Stimulated activated CD8-positive, alpha-beta memory T cell treated with anti-CD3 and anti-CD28 coated beads, Interleukin-4, amount 100 ng/mL, for 1 hour (primary cell): ENCODE measurements at places on chromosomes 13 and 19.

GRCh38 chr19:2374808-2375207 lies 14.7 kb downstream of the TMPRSS9 start:
- DNase-seq: no peak

- no peak for DNase-seq
These were observed 1.9 kb downstream of the TBC1D17 start for GRCh38 chr19:49879243-49879963.

GRCh38 chr19:13579388-13580060 lies 73.2 kb upstream of the CACNA1A start:
- DNase-seq: no peak

GRCh38 chr19:56252699-56253422 lies 19.7 kb upstream of the EDDM13 start:
- peak; percentile 25 for DNase-seq

DNA sequence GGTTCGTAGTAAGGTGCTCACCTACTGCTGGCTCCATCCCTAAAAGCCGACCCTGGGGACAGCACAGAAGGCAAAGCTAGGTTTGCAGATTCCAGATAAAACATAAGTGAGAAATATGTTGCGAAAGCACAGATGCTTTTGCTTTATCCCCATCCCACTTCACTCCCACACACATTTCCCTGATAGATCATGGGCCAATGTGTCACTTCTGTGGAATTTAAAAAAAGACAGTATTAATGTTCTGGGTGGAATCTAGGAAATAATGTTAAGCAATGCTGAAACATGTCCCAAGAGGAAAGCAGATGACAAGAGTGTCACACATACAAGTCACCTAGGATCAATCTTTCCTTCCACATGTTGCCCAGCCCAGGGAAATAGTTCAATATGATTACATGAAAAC lies 661.0 kb upstream of the MIR17HG start:
- DNase-seq: no peak

- DNase-seq: no peak
These were observed 21.6 kb downstream of the FAM124A start for GRCh38 chr13:51243832-51244231.

- no peak for DNase-seq
These were observed 110.0 kb upstream of the PRR20A start for GRCh38 chr13:57030671-57031070.

- no peak for DNase-seq
These were observed 79.2 kb upstream of the POMP start for GRCh38 chr13:28579736-28580135.

GRCh38 chr13:36352350-36352749 lies 6.2 kb upstream of the SPART start:
- no peak for DNase-seq

GRCh38 chr13:63516124-63516523 lies 2100.5 kb upstream of the PCDH20 start:
- DNase-seq: no peak

- DNase-seq: no peak
These were observed 139.7 kb downstream of the SLITRK6 start for GRCh38 chr13:85659493-85659892.

GRCh38 chr19:51001515-51001914 lies at the start of gene KLK8:
Gene KLK8 (minus strand): TSS chr19:51001604. CDS start chr19:51001167, 437 bp downstream.
- no peak for DNase-seq

DNA sequence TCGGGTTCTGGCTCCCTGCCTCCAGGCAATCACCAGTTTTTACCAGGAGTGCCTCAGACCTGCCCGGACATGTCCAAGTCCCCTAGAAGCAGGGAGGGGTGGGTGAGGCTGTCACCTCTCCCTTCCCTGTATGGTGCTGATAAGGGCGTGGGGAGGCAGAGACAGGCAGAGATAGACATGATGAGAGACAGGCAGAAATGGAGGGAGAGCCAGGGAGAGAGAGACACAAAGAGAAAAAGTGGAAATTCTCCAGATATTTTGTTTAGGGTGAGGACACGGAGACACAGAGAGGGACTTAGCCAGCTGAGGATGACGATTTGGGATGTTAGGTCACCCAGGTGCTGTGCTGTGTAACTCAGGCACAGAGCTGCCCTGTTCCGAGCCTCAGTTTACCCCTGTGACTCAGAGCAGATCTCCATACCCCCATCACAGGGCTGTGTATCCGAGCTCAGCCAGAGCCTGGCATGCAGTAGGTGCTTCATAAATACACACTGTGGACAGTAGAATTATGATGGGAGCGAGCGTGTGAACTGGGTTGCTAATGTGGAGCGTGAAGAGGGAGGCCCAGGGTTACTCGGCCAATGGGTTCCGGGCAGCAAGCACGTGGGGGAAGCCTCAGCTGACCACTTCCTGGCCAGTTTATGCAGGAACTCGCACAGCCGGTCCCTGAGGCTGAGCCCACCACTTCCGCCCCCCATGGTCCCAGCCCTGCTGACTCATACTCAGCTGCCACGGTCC lies 11.9 kb upstream of the GDF15 start:
- DNase-seq: peak; percentile 40

DNA sequence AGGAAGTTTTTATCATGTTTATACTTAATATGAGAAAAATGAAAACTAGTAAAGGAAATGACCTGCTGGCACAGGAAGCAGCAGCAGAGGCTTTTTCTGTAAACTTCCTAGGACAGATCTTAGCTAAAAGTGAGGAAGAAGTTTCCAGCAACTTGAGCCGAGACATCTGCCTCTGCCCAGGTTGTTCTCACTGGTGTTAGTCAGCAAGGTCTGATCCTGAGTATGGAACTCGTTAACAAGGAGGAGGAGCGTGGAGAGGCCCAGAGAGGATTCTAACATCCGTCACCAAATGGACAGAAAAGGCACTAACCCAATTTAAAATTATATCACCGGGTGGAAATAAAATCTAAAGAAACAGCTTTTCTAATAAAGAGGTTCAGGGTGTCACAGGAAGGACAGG lies 43.6 kb downstream of the PHF11 start:
- DNase-seq: no peak

DNA sequence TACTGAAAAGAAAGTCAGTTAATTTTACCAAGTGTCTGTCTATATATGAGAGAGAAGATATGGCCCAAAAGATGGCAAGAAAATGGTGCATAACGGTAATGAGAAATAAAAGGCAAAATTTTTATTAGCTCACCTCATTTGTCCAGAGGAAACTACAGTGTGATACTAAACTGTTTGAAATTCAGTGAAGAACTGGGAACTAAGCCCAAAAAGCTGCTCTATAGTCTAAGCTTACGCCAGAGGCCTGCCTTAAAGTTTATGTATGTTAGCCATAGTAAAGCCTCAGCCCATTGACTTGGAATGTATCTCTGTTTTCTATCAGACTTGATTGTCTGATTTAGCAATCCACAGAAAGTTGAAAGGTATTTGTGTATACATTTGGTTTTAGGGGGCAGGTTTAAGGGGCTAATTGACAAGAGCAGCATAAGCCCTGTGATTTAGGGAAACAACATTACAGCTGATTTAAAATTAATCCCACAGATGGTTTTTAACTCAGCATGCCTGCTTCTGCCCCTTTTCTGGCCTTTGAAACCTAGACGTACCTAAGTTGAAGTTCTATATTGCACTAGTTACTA lies 91.0 kb upstream of the MAB21L1 start:
- DNase-seq: no peak

- no peak for DNase-seq
These were observed 2.2 kb downstream of the C19orf33 start for GRCh38 chr19:38306236-38306635.

DNA sequence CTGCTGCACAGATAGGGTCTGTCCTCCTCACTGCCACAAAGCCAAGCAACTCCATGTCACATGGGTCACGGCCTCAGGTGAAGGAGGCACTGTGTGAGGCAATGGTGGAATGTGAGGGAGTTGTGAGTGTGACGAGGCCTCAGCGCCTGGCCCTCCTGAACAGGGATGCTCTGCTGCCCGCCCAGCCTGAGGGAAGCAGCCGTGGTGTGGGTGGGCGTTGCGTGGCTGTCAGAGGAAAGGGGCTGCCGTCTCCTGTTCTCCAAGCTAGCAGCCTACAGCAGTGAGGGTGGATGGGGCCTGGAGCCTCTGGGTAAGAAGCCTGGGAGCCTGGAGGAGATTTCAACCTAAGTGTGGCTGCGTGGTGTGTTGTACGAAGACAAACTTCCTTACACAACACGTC lies 125.0 kb downstream of the COL4A1 start:
- no peak for DNase-seq

DNA sequence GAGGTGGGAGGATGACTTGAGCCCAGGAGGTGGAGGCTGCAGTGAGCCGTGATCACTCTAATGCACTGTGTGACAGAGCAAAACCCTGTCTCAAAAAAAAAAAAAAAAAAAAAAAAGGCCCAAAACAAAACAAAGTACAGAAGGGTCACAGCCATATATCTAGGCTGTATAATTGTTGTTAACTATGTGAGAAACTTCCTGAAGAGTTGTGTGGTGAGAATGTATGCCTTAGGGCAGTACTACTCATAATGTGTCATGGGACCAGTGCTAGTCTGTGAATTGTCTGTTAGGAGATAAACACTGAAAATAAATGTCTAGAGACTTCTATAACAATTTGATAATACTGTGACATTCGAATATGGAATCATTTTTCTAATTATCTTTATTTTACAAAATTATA lies 43.1 kb downstream of the PAN3 start:
- DNase-seq: no peak

DNA sequence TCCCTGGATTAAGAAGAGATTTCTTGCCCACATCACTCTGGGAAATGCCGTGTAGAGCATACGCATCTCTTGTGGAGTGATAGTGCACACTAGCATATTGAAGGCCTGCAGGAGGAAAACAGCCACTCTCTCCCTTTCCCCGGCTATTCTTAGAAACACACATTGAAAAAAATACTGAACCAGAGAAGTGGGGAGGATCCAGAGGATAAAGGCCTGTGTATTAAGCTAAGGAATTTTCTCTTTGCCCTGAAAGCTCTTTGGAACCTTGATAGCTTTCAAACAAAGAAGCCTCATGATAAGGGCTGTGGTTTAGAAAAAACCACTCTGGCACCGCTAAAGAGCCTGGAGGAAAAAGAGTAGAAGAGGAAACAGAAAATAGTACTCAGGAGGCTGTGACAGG lies 386.1 kb upstream of the NBEA start:
- DNase-seq: no peak

DNA sequence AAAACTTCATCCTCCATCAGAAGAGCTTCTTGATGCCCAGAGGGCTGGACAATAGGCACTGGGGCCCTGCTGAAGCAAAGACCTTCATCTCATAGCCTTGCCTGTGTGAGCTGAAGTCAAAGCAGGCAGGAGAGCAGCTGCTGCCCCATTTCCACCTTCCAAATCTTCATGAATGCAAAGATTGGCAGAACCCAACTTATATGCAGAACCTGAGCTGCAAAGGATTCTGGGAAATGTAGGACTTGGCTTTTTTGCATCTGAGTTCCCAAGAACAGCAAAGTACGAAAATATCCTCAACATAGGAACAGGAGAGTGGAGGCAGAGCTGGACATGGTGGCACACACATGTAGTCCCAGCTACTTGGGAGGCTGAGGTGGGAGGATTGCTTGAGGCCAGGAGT lies 30.8 kb downstream of the CKM start:
- DNase-seq: no peak

DNA sequence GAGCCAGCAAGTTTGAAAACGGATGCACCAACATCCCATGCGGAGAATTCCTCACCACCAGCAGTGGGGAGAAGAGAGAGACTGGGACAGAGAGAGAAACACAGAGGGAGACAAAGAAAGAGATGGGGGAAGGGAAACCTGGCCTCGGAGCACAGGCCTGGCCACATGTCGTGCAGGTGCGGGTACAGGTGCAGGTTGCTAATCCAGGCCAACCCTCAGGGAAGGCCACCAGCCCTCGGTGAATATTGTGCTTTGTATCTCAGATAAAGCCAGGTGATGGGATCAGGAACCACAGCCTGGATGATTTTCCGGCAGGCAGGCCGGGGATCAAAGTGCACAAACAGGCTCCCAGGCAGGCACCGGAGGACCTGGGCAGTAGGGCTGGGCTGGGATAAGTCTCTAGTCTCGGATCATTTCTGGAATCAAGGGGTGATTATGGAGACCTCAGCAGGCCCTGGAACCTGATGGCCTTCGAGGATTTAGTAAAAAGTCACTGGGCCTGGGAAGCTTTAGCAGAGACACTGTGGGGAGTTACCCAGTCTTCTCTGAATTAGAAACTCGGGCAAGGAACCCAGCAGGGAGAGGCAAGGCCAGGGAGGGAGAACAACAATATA lies 3.7 kb downstream of the GAS6 start:
- DNase-seq: no peak

GRCh38 chr13:51935326-51936171 lies 73.8 kb downstream of the CCDC70 start:
- no peak for DNase-seq

- no peak for DNase-seq
These were observed 428.7 kb downstream of the MYO16 start for GRCh38 chr13:109058087-109058486.

- DNase-seq: no peak
These were observed 242.8 kb downstream of the B3GLCT start for GRCh38 chr13:31442571-31442970.

DNA sequence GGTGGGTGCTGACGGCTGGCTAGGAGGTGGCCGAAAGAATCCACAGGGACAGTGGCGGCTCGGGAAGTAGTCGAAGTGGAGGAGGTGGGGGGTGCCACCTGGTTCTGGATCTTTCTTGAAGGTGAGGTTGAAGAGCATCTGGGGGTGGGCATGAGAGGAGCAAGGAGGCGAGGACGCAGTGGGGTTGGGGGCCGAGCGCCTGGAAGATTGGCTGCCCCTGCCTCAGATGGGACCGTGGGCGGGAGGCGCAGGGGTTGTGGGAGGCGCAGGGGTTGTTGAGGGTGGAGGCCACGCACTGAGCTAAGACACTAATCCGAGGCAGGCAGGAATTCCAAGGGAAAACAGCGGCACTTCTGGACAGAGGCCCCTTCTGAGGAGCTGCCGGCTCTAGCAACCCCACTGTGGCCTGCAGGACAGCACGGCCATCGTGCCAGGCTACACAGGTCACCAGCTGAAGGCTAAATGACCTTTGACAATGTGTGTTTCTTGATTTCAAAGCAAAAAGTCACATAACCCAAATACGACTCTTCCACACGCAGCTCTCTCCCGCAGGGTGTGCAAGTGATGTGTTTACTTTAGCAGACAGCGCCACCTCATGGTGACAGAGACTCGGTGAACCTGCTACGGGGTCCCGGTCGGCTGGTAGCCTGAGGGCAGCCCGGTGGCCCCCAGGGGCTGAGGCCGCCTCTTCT lies 44.1 kb upstream of the RANBP3 start:
- peak; percentile 42 for DNase-seq

- DNase-seq: no peak
These were observed 134.4 kb downstream of the KL start for GRCh38 chr13:33150662-33151061.

DNA sequence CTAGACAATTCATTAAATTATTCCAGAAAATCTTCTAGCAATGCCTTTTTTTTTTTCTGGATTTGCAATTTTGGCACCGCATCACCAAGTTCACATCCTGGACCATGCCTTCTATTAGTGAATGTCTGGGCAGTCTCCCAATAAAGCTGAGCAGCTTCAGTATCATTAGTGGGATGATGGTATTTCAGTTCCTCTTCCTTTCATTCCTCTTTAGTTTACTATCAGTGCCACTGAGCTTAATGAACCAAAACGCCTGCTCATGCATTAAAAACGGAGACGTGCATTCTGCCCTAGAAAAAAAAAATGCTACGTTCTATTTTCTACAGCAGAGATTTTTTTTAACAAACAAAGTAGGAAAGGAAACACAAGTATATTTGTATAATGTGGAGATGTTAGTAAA lies 343.0 kb downstream of the PCDH9 start:
- no peak for DNase-seq
